ENCODE measurements at places on chromosomes 6 and 20.

DNA sequence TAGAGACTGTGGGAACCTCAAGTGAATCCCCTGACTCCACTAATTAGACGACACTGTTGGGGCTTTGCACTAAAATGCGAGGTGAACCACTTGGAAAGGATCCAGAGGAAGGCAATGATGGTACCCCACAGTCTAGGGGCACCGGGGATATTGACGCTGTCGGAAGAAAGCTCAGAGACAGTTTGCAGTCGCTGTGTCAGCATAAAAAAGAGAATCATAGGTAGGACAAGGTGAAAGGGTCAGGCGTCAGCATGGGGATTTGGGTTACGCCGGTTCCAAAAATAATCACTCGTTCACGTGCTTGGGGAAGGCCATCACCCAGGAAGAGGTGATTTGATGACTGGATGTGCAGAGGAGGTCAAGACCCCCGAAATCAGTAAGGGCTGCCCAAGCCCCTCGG, 598.0 kb upstream of the NOX3 start:
- no peak for DNase-seq

DNA sequence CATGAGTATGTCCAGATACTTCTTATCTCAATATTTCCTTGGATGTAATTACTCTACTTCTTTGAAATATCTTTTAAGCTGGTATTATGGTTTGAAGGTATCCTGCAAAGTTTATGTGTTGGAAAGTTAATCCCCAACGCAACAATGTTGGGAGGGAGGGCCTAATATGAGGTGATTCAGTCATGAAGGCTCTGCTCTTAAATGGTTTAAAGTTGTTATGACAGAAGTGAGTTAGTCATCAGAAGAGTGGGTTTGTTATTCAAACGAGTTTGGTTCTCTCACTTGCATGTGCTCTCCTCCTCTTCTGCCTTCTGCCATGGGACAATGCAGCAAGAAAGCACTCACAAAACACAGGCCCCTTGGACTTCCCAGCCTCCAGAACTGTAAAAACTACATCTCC, 176.3 kb downstream of the KCNQ5 start:
- DNase-seq = no peak

GRCh38 chr20:63772781-63773518, 33.4 kb downstream of the SLC2A4RG start:
- DNase-seq = peak; percentile 43

DNA sequence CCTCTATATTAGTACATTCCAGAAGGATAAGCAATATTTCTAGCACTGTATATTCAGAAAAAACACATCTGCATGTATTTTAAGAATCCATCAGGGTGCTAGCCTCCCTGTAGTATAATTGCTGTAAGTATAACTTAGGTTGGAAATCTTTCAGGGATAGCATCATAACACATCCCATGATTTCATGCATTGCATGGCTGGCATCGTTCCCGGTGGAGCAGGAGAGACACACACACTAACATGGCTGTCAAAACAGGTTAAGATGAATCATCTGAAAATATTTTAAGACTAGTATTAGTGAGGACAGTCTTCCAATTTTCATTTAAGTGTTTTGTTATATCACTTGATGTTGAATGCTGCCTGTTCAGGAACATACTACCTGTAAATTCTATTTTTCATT, 32.1 kb upstream of the CENPW start:
- DNase-seq = peak; percentile 5

DNA sequence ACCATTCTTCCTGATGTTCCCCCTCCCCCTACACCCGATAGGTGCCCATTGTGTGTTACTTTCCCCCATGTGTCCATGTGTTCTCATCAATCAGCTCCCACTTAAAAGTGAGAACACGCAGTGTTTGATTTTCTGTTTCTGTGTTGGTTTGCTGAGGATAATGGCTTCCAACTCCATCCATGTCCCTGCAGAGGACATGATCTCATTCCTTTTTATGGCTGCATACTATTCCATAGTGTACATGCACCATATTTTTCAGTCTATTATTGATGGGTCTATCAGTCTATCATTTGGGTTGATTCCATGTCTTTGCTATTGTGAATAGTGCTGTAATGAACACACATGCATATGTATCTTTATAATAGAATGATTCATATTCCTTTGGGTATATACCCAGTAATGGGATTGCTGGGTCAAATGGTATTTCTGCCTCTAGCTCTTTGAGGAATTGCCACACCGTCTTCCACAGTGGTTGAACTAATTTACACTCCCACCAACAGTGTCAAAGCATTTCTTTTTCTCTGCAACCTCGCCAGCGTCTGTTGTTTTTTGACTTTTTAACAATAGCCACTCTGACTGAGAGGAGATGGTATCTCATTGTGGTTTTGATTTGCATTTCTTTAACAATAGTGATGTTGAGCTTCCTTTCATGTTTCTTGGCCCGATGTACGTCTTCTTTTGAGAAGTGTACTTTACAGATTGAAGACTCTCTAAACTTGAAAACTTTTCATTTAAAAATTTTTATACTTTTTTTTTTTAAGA, 41.0 kb upstream of the GCNT2 start:
- DNase-seq = no peak

- DNase-seq = peak; percentile 94
These were observed 203.7 kb downstream of the SYNDIG1 start for GRCh38 chr20:24672886-24673677.

- DNase-seq = no peak
These were observed 2.3 kb downstream of the POFUT1 start for GRCh38 chr20:32209850-32210605.

DNA sequence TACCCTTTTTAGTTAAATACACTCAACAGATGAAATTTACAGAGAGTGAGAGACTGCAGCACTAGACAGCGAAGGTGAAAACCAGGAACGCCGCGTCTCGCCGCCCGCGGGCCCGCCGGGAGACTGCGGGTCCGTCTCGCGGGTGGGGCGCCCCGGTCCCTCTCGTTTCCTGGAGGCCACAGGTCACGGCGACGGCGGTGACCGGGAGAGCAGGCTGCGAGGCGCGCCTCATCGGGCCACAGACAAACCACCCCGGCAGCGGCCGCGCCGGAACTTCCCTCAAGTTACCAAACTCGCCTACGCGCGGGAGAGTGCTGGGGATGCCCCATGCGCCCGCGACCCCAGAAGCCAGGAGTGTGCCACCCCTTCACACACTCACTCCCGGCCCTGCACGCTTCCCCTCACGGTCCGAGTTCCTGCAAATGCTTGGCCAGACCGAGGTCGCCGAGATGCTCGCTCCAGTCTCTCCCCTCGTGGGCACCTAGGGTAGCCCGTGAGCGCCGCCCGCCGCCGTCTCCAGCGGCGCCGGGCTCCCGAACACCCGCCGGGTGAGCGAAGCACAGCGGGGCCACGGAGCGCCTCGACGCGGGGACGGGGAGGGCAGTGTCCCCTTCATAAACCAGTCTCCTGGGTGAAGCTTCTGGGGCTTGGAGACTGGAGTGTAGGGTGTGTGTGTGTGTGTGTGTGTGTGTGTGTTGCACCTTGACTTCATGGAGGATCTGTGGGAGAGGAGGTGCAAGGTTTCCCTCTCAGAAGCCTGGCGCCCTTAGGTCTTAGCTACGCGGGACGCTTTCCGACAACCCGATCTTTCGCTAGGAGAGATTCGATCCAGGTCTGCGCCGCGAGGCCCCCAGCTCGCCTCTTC, 1.4 kb downstream of the BACH2 start:
- DNase-seq = peak; percentile 37

- DNase-seq = no peak
These were observed 25.2 kb upstream of the RNF24 start for GRCh38 chr20:4040283-4041179.

DNA sequence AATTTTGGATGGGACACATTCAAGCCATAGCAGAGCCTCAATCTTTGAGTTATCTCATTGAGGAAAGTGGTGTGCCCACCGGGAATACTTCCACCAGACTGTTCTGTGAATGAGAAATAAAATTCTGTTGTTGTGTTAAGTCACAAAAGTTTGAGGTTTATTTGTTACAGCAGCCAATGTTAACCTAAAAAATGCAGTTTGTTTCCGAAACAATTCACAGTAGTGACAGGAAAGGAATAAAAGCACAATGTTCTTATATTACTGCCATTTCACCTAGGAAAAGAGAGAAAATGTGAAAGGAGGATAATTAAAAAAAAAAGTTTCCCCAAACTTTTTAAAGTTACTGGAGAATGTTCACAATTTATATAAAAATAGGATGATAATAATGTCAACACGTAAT, 344.6 kb downstream of the CD83 start:
- no peak for DNase-seq

DNA sequence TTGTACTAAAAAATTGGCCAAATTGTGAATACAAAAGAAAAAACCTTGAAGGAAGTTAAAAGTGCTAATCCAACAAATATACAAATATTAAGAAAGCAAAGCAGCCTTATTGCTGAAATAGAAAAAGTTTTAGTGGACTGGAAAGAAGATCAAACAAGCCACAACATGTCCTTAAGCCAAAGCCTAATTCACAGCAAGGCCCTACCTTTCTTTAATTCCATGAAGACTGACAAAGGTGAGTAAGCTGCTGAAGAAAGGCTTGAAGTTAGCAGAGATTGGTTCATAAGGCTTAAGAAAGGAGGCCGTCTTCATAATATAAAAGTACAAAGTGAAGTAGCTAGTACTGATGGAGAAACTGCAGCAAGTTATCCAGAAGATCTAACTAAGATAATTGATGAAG, 53.5 kb downstream of the TINAG start:
- no peak for DNase-seq

DNA sequence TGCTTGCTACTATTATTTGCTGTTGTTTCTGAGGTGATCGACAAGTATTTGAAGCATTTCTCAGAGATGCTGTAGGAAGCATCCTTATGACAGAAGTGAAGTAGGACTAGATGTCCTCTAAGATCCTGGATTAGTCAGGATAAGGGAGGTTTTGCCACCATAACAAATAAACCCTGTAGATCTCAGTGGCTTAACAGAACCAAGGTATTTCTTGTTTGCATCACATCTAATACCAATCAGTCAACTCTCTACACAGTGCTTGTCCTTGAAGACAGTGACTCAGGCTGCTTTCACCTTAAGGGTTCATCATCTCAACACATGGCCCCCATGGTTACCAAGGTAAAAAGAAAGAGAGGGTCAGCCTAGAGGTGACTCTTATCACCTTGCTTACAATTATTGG, 92.9 kb upstream of the ISM1 start:
- no peak for DNase-seq

DNA sequence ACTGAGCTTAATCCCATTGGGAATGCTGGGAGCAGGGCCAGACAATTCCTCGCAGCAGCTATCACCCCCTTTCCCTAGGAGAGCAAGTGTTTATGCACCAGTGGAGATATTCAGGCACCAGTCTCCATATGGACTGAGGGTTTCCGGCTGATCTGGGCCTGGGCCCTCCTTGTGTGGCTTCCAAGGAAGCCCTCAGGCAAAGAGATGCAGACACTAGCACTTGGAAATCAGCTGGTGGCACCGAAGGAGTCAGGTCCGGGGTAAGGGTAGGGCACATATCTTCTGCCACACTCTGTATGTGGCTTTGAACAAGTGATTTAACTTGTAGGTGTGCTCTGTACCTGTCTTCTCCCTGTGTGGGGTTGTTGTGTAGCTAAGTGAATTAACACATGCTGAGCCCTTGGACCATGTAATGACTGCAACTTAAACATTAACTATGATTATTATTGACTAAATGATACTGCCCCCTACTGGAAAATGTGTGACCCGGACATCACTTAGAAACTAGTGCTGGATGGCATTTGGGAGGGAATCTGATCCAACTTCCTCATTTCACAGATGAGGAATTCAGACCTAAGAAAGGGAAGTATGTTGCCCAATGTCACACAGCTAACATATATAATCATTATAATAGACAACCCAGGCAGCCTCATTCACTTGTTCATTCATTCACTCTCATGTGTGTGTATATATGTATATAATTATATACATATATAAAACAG, 19.3 kb upstream of the WFDC2 start:
- DNase-seq = peak; percentile 61

GRCh38 chr6:85826997-85827396, 184.3 kb upstream of the SYNCRIP start:
- no peak for DNase-seq

DNA sequence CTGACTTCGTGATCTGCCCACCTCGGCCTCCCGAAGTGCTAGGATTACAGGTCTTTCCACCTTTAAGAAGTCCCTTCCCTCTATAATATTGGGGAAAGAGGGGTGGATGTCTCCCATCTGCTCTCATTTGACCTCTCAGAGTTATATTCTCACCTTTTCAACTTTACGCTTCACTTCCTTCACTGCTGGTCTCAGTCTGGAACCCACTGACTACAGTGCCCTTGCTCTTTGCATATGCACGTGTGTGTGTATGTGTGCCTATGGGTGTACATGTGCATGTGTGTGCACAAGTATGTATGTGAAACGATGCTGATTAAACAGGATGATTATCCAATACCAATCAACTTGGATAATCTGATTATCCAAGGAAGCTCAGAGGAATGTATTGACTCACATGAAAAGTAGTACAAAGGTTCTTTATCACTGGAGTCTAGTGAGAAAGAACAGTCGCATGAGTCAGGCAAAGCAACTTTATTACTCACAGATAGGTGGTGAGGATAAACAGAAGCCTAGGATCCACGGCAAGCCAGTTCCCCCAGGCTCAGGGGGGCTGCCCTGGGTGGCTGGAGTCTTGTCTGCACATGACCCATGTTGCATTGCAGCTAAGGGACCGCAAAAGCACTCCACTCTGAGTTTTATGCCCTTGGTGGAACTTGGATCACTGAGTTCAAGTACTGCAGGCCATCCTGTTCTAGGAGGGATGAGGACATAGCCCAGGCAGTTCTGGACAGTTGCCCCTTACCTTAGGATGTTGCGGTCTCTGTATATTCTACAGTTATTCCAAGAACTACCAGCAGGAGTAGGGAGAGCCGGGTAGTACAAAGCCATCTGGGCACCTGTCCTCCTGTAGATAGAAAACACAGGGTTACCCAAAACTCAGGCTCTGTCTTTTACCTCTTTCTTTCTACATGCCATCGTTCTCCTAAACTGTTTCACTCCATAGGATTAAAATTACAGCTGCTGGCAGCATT, 50.9 kb downstream of the SNRNP48 start:
- peak; percentile 62 for DNase-seq

GRCh38 chr6:540490-540889, 116.4 kb downstream of the HUS1B start:
- no peak for DNase-seq

DNA sequence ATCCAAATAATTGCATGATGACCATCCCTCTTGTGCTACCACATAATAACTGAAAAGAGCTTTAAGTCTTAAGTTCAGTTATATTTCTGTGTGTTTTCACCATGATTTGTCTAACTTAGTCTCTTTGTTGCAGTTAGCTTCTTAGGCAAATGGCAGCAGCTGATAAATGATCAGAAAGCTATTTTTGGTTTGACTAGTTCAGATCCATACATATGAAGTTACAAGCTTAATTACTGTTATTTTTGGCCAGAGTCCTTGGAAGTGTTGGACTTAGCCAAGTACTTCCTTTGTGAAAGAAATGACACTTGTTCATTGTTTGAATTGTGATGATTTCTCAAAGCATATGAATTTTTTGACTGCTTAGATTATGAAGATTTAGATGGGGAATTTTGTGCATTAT, 54.2 kb downstream of the HIVEP1 start:
- DNase-seq = no peak
